Cardiac septum (tissue), 1 donor: ENCODE measurements at places on chromosomes 6 and 20.
A peak's percentile ranks its signal among the peaks of the same experiment; 100 is the strongest.

DNA sequence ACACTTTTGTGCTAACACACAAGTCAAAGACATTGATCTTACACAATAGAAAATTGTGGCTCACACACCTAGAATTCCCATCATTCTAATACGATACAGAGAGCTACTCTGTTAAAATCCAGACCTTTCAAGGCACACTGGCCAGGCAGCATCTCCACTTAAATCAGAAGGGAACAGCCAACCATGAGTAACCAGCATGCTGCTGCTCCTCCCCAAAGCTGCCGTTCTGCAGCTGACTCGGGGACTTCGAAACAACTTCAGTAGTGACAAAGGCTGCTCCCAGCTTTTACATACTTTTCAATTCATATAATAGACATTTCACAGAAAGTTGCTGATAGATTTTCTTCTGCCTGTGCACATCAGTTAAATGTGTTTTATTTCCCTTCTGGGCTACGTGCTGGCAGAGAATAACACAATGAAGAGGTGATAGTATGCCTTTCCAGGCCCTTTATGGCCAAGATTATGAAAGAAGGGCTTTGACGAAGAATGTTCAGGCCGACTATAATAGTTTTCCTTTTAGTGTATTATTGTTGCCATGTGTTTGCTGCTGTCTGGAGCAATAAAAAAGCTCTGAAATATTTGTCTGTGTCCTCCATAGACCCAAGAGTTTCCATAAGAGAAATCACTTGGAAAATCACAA is 159.0 kb downstream of the GMDS start:
- DNase-seq = no peak

- DNase-seq = no peak
Observed at GRCh38 chr6:159555082-159555875, 137.8 kb downstream of the SOD2 start.

DNA sequence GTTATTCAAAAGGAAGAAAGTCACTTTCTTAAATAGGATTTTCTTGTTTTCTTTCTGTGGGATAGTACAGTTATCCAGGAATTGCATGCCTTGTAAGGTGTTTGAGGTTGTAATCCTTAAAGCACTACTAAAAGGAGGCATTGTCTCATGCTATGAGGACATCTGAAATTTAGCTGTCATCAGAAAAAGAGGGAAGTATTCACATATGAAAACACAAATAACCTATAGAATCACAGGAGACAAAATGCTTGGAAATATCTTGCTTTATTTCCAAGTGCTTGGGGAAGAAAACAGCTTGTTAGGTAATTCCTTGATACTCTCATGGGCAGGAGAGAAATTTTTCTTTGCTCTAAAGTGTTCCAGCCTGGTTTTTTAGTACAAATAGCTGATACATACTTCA is 40.1 kb downstream of the HECA start:
- DNase-seq = no peak

GRCh38 chr6:131372535-131372934 is 200.5 kb upstream of the ARG1 start:
- DNase-seq = no peak

DNA sequence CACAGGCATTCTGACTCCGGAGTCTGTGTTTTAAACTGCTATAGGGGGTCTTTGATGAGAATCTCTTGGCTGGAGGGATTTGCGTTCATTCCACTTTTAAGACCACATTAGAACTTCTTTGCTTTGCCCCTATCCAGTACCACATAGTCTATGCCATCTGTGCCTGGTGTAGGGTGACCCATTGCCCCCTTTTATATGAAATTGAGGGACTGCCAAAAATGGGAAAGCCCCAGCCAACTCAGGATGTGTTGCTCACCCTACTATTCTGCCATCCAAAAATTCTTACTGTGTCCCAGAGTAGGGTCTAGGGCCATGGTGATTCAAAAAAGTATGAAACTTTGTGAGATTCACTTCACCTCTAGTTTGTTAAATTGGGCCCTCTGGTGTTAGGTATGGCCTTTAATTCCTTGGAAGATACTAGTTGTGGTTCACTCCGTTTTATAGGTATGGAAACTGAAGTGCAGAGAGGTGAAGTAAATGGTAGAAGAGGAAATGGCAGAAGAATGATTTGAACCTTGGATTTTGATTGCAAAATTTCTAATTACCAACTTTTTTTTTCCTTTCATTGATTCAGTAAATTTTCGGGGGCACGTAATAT is 1.4 kb downstream of the PFDN4 start:
- DNase-seq = no peak

DNA sequence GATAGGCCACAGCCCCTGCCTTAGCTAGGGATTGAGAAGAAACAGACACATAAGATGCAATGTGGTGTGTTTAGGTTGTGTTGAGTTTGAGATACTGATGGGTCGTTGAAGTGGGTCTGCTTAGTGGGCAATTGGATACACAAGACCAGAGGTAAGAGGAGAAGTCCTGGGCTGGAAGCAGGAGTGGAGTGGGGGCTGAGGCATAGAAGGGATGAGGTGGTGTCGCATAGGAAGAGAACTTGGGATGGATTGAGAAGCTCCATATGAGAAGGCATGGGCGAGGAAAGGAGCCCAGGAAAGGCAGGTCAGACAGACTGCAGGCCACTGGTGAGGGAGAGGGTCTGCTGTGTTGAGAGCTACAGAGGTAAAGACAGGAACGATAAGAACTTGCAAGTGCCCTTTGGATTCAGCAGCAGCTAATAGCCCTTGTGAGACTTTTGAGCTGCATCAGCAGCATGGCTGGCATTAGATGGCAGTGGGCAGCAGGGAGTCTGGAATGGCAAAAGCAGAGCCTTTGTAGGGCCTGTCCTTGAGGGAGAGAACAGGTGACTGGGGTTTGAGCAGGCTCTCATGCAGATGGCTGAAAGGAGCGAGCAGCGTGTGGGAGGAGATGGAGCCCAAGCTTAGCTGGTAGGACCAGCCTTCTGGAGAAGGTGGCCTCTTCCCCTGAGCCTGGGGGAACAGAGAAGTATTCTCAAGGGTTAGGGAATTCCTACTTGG is 33.2 kb downstream of the PLCG1 start:
- DNase-seq = peak; percentile 47

DNA sequence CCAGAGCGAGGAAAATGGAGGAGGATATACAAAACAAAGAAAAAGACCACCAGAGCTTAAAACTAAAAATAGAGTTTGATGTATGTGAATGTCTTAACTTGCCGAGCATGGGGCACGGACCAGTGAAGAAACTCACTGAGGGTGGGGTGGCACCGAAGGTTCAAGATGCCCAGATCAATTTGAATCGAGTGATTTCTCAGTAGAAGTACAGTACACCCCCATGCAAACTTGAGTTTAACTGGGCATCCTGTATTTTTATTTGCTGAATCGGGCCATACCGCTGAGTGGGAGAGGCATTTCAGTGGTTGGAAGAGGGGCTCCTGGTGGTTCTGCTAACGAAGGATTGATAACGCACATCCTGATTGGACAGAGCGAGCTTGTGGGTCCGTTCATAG is 81.7 kb downstream of the ANKRD60 start:
- peak; percentile 64 for DNase-seq

GRCh38 chr20:52838510-52839241 is 133.5 kb upstream of the TSHZ2 start:
- DNase-seq = no peak

GRCh38 chr6:31122791-31123706 is 2.8 kb upstream of the CDSN start:
- DNase-seq = peak; percentile 91

DNA sequence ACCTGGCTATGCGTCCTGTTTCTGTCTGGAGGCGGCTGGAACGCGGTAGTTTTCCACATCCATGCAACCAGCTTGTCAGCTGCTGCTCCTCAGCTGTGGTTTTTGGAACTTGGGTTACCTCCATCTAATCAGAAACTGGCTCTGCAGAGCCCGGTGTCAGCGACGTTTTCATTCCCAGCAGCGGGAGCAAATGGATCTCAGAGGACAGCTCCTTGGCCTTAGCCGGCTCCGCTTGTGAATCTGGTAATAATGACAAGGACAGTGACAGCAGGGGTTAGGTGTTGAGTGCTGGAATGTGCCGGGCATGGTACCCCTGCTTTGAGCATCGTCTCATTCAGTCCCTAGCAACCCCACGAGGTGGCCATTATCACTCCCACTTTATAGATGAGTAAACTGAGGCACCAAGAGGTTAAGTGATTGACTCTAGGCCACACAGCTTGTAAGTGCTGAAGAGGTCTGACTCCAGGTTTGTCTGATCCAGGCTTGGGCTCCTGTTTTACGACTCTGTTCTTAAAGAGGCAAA is 1.3 kb downstream of the SLCO4A1 start:
- DNase-seq = no peak

GRCh38 chr6:90289902-90290301 is 6.7 kb downstream of the BACH2 start:
- no peak for DNase-seq

- DNase-seq = no peak
Observed at GRCh38 chr6:101605874-101606273, 212.4 kb downstream of the GRIK2 start.

GRCh38 chr6:36686668-36687513 is 8.4 kb downstream of the CDKN1A start:
- no peak for DNase-seq

DNA sequence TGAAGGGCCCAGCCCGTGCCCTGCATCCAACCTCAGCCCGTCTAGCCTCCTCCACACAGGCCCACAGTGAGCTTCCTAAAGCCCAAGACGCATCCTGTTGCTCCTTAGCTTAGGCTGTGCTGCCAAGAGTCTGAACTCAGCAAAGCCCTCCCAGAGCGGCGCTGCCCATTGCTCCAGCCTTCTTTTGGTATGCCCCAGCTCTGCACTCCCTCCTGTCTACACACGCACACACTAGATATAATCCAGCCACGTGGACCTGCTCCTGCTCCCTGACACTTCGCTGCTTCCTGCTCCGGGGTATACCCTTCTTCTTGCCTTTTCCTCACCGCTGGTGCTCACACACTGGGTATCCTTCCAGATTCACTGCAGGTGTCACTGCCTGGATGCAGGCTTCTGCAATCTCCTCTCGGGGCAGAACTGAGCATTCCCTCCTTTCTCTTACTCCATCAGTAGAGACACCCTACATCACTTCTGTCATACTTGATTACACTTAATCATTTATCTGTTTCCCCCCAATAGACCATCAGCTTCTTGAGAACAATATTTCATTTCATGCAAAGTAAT is 23.8 kb downstream of the GABRR2 start:
- no peak for DNase-seq

- DNase-seq = no peak
Observed at GRCh38 chr20:32829311-32830005, 9.7 kb downstream of the MAPRE1 start.

DNA sequence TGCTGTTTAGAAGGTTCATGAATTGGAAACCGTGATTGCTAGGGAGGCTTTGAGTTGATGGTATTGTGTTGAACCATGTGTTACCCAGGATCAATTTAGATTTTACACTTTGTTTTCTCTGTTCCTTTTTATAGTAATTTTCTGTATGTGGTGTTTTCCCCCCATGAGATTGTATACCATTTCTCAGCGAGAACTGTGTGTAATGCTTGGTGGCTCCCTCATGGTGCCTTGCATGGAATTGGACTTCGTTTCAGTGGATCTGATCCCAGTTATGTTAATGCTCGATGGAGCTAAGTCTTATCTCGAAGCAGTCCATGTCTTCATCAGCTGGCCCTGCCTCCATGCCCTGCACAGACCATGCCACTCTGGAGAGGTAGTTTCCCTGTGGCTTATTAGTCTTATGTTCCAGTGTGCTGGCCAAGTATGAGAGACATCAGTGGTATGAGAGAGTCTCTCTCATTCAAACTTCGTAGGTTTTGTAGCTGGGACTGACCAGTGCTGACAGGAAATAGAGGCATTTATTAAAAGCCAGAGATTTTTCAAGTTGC is 18.7 kb downstream of the PTPN1 start:
- no peak for DNase-seq

GRCh38 chr6:31701666-31702404 is 1.3 kb downstream of the ABHD16A start:
- DNase-seq = no peak

- DNase-seq = no peak
Observed at GRCh38 chr6:45635284-45635867, 257.6 kb upstream of the SUPT3H start.

GRCh38 chr20:59765599-59766177 is 161.3 kb downstream of the PHACTR3 start:
- DNase-seq = no peak

- DNase-seq = no peak
Observed at GRCh38 chr6:142903812-142904211, 41.2 kb downstream of the HIVEP2 start.

GRCh38 chr6:143253586-143253985 is 192.9 kb downstream of the AIG1 start:
- no peak for DNase-seq

- no peak for DNase-seq
Observed at GRCh38 chr6:75282706-75283105, 1.9 kb downstream of the TMEM30A start.

GRCh38 chr20:1833216-1833615 is 62.0 kb upstream of the SIRPA start:
- no peak for DNase-seq

- DNase-seq = peak; percentile 60
Observed at GRCh38 chr6:107102414-107102805, 12.9 kb downstream of the BEND3 start.

DNA sequence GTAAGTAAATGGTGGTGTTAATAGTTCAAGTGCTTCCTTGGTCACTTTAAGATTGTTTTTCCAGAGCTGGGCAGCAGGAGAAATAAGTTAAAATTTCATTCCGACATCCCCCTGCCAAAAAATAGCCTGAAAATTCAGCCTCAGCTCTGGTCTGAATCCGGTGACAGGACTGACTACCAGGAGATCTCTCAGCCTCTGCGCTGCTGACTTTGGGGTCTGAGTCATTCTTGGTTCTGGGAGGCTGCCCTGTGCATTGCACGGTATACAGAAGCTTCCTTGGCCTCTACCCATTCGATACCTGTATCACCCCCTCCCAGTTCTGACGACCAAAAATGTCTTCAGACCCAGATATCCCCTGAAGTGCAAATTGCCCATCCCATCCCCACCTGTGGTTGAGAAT is 36.3 kb upstream of the TFAP2C start:
- DNase-seq = no peak

DNA sequence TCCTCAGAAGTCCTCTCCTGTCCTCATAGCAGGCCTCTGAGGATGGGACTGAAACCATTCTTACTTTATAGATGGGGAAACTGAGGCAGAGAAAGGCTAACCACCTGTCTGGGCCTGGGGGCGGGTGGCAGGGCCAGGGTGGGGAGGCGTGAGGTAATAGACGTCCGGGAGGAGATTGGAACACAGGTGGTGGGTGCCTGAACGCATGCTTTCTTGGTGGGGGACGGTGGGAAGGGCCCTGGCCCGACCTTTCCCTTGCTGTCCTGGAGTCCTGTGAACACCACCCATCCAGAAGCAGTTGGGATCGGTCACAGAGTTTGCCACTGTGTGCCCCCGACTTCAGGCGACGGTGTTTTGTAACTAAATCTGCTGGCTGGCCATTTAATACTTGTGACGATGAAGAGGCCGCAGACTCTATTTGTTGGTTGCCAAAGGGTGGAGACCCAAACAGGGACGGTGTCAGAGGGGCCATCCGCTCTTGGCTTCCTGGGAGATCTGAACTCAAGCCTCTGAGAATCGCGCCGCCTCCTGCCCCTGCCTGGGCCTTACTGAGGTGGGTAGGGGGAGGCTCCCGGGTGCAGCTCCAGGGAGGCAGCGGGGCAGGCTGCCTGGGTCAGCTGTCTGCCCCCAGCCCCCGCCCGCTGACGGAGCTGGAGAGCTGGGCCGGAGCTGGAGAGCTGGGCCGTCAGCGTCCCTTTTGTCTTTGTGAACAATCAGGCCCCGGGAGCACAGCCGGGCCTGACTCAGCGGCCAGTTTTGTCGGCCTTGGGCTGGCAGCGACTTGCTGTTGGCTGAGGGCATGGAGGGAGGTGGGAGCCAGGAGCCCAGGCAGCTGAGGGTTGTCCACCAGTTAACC is 4.1 kb downstream of the RBM38 start:
- DNase-seq = peak; percentile 90

- DNase-seq = no peak
Observed at GRCh38 chr6:43858161-43859153, 88.4 kb downstream of the VEGFA start.
